ENCODE measurements at places on chromosomes 2 and 18. TPM values are rescaled to one million over a fixed set of nuclear protein-coding genes. Genes with fewer than 3 reads are reported as not detected.

Gene AFF3
- 1.7 TPM for total RNA-seq

- peaks cover 3% of the 10 kb centered on the region for H3K27me3 ChIP-seq
- DNase-seq, result no peak
- H3K27ac ChIP-seq, result no peak overlapping the region
- H3K4me1 ChIP-seq, result no peaks in the 10 kb centered on the region
- H3K4me3 ChIP-seq, result no peak overlapping the region
Measured at GRCh38 chr2:28986429-28986828, 5.3 kb downstream of the TOGARAM2 start.

DNA sequence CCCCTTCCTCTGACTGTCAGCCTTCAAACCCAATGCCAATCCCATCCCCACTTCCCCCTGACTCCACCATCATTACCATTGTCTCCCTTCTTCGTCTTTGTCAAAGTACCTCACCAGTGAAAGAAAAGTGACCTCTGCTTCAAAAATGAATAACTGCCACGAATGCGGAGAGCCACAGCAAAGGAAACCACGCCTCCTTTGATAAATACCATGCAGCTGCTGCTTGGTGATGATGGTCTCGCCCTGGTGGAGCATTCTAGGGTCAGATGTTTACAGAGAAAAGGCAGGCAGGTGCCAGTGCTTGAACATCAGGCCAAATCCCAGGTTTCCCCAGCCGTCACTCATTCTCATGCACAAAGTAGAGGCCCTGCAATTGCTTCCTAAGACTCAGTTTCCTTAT, 162.2 kb downstream of the BCL11A start:
- H3K36me3 ChIP-seq, result no peaks in the 10 kb centered on the region
- peaks cover 11% of the 10 kb centered on the region for H3K27me3 ChIP-seq
- DNase-seq, result no peak
- H3K27ac ChIP-seq, result no peak overlapping the region
- no peaks in the 10 kb centered on the region for H3K4me1 ChIP-seq

Gene ATP8B1
- 0.16 TPM for total RNA-seq

Gene INPP5D
- 61.2 TPM for total RNA-seq

Gene ILKAP
- total RNA-seq, result 77.3 TPM

GRCh38 chr2:9474361-9475057, at the start of gene IAH1:
Gene IAH1, plus strand, starts transcription at chr2:9474551. Its CDS starts 16 bp downstream, at chr2:9474567.
- peaks cover 48% of the 10 kb centered on the region for H3K4me1 ChIP-seq
- no peaks in the 10 kb centered on the region for H3K27me3 ChIP-seq
- peak within 1 kb of the TSS; percentile 84 for H3K4me3 ChIP-seq

Gene MTCL1
- total RNA-seq, result 0.20 TPM

GRCh38 chr18:32037616-32038015, 19.0 kb downstream of the RNF125 start:
- H3K27me3 ChIP-seq, result no peaks in the 10 kb centered on the region
- H3K4me1 ChIP-seq, result peaks cover 67% of the 10 kb centered on the region
- no peak overlapping the region for H3K27ac ChIP-seq
- peaks cover 48% of the 10 kb centered on the region for H3K36me3 ChIP-seq
- DNase-seq, result no peak

Gene SCN9A
- total RNA-seq, result 0.07 TPM

DNA sequence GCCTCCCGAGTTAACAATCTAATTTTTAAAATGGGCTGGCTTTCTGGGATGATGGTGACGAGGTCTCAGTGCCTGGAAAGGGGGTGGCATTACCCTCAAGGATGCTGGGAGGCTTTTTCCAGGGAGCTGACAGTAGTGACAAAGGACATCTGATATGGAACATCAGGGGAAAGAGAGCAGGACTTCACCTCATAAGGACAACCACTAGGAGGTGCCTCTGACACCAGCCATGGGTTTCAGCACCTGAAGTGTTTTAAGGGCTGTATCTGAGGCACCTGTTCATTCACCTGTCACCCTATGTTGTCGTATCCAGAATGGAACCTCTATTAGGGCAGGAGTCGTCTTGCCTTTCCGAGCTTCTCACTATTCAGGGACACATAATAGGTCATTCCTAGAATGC, 10.8 kb downstream of the IL36B start:
- no peak for DNase-seq
- no peak overlapping the region for H3K27ac ChIP-seq

Gene RESP18
- total RNA-seq, result not detected
